ENCODE measurements at places on chromosomes 12 and 14. TPM values are rescaled to one million over a fixed set of nuclear protein-coding genes. Genes with fewer than 3 reads are reported as not detected.

AKAP3 gene
- total RNA-seq = 2.2 TPM

TAS2R8 gene
- 0.36 TPM for total RNA-seq

DGKA gene
- total RNA-seq = 36.5 TPM

- peak; percentile 37 for DNase-seq
Observed at GRCh38 chr12:127083008-127083949, 1183.7 kb upstream of the TMEM132C start.

- DNase-seq = peak; percentile 79
Observed at GRCh38 chr12:101823891-101824290, 6.9 kb downstream of the GNPTAB start.

GRCh38 chr14:105139212-105139825 lies 29.3 kb downstream of the JAG2 start:
- peak; percentile 74 for DNase-seq

GRCh38 chr12:68499616-68500015 lies 111.1 kb upstream of the RAP1B start:
- no peak for DNase-seq

- no peak for DNase-seq
Observed at GRCh38 chr12:40192704-40193255, 32.0 kb upstream of the LRRK2 start.

GRCh38 chr14:97594306-97594705 lies 797.1 kb downstream of the VRK1 start:
- no peak for DNase-seq
